Activated CD4-positive, alpha-beta T cell treated with anti-CD3 and anti-CD28 coated beads, Interleukin-2, amount 50 U/mL, for 4 hours (primary cell): ENCODE measurements at places on chromosomes 3 and 15.
A peak's percentile ranks its signal among the peaks of the same experiment; 100 is the strongest.

GRCh38 chr3:72322264-72322976 is 525.8 kb downstream of the SHQ1 start:
- DNase-seq = no peak

DNA sequence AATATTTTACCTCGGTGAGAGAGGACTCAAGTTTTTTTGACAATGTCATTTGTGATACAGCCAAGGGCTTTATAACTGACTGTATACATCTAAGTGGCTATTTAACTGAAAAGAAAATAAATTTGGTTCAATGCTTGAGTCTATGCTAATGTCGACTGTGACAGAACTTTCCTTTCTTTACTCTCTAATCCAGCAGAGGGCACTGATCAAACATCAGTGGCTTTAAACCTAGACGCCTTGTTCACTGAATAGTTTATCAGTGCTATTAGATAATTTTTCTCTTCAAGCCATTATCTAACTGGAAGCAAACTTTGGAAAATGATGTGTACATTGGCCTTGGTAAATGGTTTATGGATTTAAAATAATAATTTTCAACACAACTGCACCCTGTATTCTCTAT is 285.1 kb downstream of the CHL1 start:
- no peak for DNase-seq

DNA sequence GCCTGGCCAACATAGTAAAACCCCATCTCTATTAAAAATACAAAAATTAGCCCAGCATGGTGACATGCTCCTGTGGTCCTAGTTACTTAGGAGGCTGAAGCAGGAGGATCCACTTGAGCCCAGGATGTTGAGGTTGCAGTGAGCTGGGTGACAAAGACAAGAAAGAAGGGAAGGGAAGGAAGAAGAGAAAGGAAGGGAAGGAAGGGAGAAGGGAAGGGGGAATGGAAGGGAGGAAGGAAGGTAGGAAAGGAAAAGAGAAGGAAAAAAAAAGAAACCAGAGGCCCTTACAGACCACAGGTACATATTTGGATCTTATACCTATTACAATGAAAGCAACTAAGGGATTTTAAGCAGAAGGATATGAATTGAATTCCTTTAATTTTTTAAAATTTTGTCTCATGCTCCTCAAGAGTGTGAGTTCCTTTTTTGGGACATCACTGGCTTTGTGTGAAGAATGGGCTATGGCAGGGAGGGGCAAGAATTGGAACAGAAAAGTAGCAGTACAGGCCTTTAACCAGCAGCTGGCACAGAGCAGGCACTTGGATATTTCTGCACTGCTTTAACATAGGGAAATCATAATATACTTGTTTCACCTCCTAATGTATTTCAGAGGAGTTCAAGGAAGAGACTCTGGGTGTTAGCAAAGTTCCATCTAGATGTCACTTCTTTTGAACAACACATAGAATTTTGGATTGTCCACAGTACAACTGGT is 7.9 kb downstream of the RAB27A start:
- no peak for DNase-seq

DNA sequence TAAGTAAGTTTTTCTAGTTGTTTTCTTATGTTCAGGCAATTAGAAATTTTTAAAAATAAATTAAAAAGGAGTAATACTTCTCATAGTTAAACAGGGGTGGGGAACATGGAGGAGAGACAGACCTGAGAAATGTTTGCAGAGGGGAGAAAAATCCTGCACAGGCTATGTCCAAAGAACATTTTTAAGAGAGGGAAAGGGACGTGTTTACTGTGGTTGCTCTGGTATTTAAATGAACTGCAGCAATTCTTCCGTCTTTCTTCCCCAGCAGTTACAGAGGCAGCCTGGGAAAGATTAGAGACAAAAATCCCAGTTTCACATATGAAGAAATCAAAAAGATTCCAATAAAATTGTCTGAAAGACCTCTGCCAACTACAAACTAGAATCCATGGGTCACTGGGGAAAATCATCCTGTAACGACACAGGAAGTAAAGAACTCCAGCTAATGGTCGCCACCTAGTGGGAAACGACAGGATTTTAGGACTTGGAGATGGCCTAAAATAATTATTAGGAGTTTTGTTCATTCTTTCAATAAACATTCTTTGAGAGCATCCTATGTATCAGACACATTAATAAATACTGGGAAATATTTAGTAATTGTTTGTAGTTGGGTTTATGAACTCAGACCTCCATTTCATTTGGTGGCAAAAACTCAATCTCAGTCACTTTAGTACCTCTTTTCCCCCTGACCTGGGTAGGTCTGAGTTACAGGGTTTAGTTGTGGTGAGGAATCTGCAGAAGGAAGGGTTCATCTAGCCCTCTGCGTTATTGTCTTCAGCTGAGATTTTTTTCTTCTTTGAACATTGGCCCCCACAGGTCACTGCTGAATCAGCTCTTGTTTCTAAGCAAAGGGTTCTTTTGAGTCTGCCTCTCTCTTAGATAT is 69.9 kb upstream of the GOLIM4 start:
- DNase-seq = no peak

DNA sequence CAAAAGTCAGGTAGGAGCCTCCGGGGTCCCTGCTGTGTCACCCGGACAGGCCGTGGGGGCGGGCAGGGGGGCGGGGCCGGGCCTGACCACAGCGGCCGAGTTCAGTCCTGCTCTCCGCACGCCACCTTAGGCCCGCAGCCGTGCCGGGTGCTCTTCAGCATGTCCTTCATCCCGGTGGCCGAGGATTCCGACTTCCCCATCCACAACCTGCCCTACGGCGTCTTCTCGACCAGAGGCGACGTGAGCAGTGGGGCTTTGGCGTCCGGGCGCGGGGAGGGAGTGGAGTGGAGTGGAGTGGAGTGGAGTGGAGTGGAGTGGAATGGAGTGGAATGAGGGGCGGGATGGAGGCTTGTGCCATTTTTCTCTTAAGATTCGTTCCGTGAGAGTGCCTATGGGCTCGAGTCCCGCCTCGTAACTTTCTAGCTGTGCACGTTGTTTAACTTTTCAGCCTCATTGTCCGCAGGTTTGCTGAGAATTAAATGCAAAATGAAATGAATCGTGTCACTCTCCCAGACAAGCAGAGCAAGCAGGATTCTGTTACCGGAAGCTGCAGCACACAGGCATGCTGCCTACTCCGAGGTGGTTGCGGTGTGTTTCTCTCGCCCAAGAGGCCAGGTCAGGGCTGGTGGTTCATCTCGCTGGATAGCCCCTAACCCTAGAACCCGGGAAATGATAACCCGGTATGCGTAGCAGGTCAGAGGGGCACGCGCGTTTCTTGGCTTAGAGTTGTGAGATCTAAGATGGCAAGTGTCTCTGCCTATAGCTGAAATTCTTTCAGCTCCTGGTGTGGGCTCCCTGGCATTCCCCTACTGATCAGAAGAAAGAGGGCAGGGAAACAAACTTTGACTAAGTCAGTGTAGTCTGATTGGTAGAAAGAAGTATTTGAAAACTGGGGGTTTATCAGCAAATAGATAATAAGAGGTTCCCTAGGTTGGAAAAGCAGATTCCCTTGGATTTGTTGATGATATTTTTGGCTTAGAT is at the start of gene FAH:
TSS of gene FAH (plus strand) at position 104 of the 981 bp plus-strand sequence. CDS start at position 160, 56 bp downstream.
- DNase-seq = no peak

DNA sequence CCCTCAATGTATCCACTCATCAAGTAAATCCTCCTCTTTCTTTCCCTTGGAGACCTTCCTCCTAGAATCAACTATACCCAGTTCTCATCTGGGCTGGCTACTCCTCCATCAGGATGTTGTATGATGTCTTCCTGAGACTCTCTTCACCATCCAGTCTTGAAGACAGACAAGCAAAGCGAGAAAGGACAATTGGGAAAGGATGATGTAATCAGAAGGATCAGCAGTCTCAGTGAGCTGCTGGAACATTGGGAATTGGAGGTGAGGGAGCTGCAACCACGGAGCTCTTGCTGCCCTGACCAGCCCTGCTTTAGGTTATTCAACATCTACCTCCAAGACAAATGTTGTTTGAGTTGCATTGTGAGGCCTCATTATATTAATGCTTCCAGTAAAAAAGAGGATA is 48.0 kb upstream of the UBP1 start:
- DNase-seq = no peak

DNA sequence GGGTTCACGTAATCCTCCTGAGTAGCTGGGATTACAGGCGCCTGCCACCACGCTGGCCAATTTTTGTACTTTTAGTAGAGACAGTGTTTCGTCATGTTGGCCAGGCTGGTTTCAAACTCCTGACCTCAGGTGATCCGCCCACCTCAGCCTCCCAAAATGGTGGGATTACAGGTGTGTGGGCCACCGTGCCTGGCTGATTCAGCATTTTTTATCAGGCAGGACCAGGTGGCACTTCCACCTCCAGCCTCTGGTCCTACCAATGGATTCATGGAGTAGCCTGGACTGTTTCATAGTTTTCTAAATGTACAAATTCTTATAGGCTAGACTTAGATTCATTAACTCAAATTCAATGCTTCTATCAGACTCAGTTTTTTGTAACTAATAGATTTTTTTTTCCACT is 9.4 kb downstream of the VHL start:
- no peak for DNase-seq

GRCh38 chr3:30623351-30623750 is 16.9 kb downstream of the TGFBR2 start:
- DNase-seq = no peak

- DNase-seq = peak; percentile 29
Measured at GRCh38 chr3:13451301-13451673, 28.8 kb upstream of the HDAC11 start.

DNA sequence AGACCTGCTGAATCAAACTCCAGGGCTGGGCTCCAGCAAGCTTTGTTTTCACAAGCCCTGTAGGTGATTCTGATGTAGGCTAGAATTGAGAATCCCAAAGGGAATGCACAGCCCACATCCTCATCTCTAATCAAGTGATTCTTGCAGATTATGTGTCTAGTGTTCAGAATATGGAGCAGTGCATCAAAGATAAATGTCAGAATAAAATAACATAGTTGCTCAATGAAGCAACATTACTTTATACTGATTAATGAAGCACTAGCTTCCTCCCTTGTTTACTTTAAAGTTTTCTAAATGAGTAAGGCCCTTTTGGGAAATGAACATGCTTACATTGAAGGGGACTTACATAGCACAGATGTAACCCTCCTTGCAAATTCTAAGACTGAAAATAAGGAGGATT is 39.2 kb downstream of the NUP210 start:
- DNase-seq = no peak

DNA sequence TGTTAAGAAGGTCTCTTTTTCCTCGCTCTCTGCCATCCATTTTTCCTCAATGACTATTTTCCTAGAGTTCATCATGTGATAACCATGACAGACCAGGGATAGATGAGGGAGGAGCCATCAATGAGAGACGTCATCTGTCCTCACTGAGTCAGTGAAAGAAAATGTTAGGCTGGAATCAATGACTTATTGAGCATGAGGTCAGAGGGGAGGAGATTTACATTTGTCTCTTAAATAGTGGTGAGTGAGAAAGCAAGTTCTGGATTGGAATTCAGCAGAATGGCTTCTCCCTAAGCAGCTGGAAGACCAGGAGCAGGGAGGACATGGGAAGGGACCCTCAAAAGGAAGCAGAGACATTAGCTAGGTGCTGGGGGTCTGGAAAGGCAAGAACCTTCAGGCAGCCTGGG is 28.2 kb upstream of the USP3 start:
- no peak for DNase-seq
